RPMI8226 (cell line): ENCODE measurements at places on chromosomes 3 and 15.

DNA sequence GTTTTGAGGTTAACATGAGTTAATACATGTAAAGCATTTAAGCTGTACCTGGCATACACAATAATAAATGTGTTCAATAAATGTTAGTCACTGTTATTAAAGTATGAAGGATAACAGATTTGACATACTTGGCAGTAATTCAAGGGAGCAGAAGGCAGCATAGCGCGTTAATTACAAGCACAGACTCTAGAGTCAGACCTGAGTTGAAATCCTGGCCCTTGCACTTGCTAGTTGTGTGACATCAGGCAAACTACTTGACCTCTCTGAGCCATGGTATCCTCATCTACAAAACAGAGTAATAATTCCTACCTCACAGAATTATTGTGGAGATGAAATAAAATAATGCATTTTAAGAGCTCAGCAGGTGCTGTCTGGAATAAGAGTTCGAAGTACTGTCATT is 5.4 kb downstream of the IFT122 start:
- DNase-seq, result no peak

- no peak for DNase-seq
Measured at GRCh38 chr15:61724251-61724939, 335.9 kb downstream of the VPS13C start.

DNA sequence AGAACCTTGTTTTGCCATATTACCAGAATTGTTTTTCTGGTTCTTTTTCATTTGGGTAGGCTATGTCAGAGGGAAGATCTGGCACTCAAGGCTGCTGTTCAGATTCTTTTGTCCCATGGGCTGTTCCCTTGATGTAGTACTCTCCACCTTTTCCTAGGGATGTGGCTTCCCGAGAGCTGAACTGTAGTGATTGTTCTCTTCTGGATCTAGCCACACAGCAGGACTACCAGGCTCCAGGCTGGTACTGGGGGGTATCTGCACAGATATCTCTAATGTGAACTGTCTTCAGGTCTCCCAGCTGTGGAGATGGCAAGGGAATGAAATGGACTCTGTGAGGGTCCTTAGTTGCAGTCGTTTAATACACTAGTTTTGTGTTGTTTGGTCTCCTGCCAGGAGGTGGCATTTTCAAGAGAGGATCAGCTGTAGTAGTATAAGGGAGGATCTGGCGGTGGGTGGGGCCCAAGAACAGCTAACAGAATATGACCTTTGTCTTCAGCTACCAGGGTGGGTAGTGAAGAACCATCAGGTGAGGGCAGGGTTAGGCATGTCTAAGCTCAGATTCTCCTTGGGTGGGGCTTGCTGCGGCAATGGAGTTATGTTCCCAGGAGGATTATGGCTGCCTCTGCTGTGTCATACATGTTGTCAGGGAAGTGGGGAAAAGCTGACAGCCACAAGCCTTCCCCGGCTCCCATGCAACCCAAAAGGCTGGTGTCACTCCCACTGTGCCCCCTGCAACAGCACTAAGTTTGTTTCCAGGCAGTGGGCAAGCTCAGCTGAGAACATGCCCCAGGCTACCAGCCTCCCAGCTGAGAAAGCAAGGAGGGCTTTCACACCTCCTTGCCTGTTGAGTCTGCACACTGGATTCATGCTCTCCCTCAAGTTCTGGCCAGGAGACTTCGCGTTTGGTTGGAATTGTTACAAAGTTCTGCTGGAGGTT is 252.5 kb downstream of the ISL2 start:
- DNase-seq, result no peak

DNA sequence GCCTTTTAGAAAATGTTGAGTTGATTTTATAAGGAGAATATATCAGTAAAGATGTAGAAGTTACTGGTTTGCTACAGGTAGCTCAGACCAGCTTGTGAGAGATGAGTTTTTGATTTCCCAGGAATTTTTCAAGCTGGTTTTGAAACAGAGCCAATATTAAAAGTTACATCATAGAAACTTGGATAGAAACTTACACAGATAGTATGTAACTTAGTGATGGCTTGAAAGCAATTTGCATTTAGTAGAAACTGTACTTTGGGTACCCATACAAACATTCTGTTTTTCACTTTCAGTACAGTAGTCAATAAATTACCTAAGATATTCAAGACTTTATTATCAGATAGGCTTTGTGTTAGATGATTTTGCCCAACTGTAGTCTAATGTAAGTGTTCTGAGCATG is 93.4 kb downstream of the RBMS3 start:
- DNase-seq, result no peak

GRCh38 chr3:52842424-52842823 is 7.6 kb upstream of the MUSTN1 start:
- DNase-seq, result no peak

DNA sequence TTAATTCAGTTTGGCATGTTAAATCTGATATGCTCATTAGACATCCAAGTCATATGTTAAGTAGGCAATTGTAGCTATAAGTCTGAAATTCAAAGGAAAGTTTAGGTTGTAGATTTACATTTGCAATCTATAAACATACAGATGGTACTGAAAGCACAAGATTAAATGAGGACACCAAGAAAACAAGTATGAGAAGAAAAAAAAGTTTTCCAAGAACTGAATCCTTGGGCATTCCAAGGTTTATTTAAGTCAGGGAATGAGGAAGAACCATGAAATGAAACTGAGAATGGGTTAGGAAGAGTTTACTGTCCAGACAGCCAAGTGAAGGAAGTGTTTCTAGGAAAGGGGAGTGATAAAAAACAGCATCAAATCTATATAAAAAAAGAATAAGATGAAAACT is 756.1 kb upstream of the DPPA4 start:
- DNase-seq, result no peak

DNA sequence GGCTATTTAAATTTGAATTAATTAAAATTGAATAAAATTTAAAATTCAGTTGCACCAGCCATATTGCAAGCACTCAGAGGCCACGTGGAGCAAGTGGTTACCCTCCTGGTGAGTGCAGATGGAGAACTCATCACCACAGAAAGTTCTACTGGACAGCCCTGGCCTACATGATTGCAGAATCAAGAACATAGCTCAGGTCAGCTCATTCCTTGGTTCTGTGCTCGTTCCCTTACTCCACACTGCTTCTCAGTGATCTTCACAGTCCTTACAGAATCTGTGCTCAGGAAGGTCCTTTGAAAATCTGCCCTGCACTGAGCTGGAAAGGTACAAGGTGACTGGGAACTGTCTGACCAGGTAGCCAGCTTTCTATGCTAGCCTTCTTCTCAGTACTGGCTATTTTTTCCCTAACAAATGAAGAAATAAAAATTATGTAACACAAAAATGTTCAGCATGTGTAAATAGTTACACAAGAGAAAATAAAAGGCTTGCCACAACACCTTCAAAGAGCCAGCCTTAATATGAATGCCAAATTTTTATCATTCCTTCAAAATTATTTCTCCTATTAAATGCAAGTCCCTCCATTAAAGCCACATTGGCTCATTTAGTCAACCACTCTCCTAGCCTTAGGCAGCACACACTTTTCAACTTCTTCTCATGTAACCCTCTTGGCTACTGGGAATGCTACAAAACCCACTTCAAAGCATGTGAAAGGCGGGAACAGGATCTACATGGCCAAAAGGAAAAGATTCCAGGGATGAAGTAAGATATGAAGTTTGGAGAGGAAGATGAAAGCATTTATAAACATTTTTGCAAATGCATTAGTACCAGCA is 326.4 kb upstream of the WNT5A start:
- DNase-seq, result no peak

- no peak for DNase-seq
Measured at GRCh38 chr3:171189394-171190080, 163.0 kb upstream of the SLC2A2 start.

GRCh38 chr3:183435661-183436060 is 7.2 kb upstream of the MCF2L2 start:
- DNase-seq, result peak; percentile 89

DNA sequence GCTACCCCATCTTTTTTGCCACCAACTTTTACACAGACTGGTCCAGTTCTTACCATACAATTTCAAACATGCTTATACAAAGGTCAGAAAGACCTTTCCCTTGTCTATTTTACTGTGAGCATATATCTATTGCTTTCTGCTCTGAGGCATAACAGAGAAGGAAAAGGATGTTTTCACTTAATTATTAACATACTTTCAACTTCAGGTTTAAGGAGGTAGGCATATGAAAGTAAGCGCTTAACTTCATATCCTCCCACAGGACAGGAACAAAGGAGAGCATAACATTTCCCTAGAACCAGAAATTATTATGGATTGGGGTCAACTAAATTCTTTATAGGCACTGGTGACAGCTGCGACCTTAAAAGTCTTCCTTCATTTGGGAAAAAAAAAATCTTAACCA is 1.1 kb downstream of the MYEF2 start:
- no peak for DNase-seq

GRCh38 chr3:13498354-13499060 is 18.4 kb downstream of the HDAC11 start:
- DNase-seq, result no peak

DNA sequence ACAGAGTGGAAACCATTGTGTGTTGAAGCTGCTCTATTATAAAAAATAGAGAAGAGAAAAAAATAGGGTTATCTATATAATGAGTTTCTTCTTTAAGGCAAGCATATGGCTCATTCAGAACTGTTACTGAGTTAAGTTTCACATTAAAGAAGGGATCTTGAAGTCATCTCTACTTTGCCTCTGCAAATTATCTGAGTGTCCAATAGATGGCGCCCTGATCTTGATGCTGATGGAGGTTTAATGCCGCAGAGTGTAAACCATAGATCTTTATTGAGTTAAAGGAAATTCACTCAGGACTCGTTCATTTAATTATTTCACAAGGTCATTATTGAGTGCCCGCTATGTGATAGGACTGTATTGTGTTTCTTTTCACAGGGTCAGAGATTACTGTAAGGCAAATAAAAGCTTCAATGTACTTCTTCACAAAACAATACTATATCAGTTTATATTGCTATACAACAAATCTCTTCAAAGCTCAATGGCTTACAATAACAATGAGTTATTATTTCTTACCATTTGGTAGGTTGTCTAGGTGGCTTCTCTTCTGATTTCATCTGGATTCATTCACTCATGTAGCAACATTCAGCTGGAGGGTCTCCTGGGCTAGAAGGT is 171.4 kb downstream of the NSUN3 start:
- DNase-seq, result peak; percentile 27

DNA sequence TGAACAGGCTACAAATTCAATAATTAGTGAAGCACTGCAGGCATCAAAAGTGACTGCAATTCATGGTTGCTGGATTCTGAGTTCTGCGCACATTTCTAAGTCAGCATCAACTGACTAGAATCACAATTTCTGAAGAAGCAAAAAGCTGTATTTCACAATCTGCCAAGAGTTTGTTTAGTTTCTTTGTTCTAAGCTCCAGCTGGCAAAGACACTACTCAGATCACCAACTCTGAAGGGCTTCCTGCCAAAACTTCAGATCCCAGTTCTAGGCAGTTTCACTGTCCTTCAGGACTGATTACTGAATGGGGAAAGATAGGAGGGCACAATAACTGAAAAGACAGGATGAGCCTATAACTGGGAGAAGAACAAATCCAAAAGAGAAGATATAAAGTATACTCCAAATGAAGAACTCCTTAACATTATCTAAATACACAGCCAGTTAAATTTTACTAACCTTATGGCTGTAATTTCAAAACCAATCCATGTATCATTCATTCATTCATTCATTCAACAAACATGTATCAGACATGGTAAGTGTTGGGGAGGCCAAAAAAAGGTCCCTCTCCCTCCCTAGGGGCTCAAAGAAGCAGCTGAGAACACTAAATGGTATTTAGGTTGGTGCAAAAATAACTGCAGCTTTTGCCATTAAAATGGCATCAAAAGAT is 17.1 kb downstream of the TJP1 start:
- DNase-seq, result no peak

- no peak for DNase-seq
Measured at GRCh38 chr15:34651997-34652725, 68.7 kb upstream of the GOLGA8B start.

DNA sequence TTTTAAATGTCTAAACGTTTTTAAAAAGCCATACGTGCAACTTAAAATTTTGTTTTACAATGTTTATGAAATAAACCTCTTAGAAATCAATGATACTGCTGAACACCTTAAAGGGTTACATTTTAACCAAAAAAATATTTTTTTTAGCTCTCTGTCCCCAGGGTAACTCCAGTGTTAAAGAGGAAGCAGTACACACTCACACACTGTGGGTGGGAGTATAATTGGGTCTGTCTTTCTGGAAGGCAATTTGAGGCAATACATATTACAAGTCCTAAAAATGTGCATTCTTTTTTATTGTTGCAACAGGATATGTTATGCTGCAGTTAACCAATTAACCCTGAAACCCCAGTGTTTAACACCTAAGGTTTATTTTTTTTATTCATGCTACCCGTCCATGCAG is 34.1 kb downstream of the WHAMM start:
- no peak for DNase-seq

- no peak for DNase-seq
Measured at GRCh38 chr3:120156699-120157098, 62.5 kb upstream of the GSK3B start.

DNA sequence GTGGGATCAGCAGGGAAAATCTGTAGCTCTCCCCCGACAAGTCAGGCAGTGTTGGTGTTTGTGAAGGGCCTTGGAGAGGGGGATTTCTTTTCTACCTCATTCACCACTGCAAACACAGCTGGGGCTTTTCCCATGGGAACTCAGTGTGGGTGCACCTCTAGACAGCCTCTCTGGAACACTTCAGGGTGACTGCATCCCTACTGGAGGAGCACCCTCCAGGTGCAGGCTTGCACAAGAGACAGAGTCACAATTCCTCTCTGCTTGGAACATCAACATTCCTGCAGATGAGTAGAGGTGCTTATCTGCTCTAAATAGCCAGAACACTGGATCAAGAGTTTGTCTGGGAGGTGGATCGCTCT is 72.7 kb upstream of the AKAP13 start:
- DNase-seq, result no peak

GRCh38 chr15:99424978-99425656 is 140.7 kb upstream of the MEF2A start:
- DNase-seq, result no peak

DNA sequence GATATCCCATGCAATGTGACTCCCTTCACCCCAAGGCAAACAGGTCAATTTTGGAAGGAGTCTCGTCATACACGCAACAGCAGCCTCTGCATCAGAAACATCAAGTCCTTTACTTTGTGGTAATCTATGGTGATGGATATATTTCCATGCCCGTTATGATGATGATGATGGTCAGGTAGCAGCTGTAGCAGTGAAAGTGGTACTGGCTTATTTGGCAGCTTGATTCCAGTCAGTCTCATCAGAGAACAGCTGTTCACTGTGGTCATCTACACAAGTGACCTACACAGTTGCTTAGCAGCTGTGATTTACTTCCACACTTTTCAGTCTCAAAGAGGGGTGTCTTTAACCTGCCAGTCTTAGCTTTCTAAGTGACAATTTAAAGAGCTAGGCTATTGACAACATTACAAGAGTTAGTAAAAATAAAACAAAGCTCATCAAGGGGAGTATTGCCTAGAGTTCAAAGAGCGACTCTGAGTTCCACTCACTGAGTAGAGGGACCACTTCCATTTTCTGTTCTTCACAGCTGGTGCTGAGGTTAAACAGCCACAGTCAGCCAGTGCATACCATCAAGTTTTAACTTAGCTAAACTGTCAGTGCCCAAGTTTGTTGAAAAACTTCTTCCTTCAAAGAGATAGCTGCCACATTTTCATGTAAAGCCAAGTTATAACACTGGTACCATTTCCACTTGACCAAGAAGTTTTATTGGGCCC is 587.4 kb upstream of the KCNMB2 start:
- no peak for DNase-seq
